T-helper 17 cell (primary cell): ENCODE measurements at places on chromosomes 5 and 9.

DNA sequence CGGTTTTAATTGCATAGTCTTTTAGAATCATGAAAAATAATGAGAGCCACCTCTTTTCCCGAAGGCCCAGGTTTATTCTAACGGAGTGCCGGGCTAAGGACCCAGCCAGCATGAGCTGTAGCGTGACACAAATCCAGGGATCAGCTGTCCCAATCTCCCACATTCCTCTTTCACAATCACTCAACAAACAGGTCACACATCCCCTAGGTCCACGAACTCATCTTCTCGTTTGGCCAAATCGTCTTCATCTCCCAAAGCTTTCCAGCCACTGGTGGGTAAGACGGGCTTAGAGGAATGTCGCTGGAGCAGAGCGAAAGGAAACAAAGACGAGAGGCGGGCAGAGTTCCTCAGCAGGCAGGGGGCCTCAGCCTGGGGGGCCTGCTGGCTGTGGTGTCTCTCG lies 55.5 kb upstream of the GOLPH3 start:
- no peak for DNase-seq

DNA sequence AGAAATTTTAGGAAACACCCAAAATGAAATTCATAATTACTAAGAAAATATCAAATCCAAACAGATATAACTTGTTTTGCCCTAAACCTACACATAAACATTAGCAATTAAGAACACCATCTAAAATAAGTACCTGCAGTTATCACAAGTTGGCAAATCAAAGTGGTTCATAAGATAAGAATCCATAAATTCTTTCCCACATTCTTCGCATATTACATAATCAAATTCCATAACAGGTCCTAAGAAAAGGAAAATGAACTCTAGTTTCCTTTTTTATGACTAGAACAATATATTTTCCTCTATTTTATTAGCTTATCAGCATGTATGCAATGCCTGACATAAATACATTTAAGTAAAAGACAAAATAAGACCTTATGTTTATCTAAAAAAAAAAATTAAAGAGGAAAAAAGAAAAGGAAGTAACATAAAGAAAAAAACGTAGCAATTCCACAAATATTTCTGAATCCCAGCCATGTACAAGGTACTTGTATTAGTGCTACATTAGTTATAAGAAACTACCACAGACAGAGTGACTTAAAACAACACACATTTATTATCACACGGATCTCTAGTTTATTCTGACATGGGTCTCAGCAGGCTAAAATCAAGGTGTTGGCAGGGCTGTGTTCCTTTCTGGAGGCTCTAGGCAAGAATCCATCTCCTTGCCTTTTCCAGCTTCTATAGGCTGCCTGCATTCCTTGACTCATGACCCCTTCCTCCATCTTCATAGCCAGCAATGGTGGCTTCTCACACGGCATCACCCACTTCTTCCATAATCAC lies 7.5 kb downstream of the XPA start:
- no peak for DNase-seq

GRCh38 chr5:108386345-108387061 lies 4.6 kb upstream of the FBXL17 start:
- DNase-seq, result no peak

- DNase-seq, result no peak
These were observed 32.0 kb downstream of the PLPP1 start for GRCh38 chr5:55502759-55503158.

- no peak for DNase-seq
These were observed 109.4 kb downstream of the ASTN2 start for GRCh38 chr9:117305454-117305853.

DNA sequence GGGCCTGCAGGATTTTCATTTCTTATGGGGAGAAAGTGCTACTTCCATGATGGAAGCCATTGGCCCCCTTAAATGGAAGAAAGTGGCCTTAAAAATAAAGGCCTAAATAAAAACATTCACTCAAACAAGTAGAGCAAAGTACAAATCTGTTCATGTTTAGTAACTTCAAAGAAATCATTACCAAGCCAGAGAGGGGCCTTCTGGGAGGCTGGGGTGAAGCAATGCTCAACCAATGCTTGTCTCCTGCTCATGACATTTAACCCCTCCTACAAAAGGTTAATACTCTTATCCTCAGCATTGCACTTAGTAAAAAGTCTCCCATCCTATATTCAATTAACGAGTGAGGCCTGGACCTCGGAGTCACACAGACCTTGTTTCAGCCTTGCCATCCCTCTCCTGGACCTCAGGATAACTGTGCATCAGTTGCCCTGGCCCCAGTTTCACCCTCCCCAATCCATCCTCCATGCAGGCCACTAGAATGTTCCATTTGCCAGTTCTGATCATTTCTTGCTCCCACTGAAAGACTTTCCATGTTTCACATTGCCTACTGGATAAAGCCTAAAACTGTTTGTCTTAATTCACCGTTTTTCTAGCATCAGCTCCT lies 36.9 kb upstream of the ALDH1B1 start:
- no peak for DNase-seq
